ENCODE measurements at places on chromosomes 13 and 19.

DNA sequence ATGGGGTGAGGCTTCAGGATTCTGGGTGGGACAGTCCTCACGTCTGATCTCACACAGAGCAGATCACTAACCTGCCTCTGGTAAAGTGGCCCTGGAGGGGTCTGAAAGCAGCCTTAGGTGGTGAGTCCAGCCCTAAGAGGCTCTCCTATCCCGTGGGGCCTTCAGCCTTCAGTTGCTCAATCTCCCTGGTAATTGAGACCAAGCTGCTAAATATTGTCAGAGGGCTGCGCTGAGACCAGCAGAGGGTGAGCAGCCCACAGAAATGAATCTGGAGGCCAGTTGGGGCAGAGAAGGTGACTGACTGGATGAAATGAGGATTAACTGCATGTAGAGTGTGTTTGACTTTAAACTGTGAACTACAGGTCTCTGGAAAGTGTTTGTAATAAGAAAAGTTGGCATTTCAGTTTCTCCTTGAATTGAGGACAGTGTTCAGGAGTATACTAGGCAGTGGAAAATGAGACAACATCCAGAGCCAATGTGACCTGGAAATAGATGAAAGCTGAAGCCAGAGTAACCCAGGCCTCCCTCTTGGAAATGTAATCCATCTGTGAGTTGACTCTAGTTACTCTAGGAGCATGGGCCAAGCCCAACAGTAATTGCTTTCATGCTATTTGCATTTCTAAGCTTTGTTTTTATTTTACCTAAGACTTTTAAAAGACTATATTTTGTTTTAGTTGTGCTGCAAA is 14.3 kb upstream of the HSPH1 start:
- DNase-seq: no peak

DNA sequence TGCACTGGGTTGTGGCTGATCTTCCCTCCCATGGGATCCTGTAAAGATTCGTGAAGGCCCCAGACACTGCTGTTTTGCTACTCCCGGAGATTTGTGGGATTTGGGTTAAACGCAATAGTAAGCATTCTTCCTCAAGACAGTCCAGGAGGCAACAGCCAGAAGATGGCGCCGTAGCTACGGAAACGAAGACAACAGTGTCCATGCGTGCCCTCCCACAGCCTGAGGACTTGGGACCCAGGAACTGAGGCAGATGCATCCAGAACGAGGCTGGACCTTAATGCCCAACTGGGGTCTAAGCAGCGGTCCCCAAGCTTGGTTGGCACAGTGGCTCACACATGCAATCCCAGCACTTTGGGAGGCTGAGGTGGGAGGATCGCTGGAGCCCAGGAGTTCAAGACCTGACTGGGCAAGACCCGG is 57.6 kb upstream of the ZNF507 start:
- DNase-seq: peak; percentile 11

DNA sequence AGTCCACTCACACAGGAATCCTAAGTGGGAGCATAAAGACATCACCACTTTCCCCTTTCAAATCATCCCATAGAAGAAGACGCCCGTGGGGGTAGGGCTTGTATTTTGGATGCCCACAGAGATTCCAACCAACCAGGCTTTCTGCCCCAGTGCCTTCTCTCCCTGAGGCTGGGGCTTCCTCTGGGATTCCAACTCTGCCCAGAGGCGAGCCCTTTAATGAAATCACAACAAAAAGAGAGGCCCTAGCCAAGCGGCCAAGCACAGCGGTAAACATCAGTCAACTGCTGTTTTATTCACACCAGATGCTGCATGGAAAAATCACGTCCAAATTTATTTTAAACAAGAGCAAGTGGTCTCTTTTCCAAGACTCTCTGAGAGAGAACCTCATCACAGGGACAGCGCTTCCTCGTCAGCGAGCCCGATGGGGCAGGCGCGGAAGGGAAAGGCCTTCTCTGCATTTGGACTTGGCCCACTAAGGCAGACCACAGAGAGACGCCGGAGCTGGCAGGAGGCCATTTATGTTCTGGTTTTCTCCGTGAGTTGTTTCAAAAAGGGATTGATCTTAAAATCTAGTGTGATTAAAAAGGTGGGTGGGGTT is 31.5 kb downstream of the ADPRHL1 start:
- no peak for DNase-seq

DNA sequence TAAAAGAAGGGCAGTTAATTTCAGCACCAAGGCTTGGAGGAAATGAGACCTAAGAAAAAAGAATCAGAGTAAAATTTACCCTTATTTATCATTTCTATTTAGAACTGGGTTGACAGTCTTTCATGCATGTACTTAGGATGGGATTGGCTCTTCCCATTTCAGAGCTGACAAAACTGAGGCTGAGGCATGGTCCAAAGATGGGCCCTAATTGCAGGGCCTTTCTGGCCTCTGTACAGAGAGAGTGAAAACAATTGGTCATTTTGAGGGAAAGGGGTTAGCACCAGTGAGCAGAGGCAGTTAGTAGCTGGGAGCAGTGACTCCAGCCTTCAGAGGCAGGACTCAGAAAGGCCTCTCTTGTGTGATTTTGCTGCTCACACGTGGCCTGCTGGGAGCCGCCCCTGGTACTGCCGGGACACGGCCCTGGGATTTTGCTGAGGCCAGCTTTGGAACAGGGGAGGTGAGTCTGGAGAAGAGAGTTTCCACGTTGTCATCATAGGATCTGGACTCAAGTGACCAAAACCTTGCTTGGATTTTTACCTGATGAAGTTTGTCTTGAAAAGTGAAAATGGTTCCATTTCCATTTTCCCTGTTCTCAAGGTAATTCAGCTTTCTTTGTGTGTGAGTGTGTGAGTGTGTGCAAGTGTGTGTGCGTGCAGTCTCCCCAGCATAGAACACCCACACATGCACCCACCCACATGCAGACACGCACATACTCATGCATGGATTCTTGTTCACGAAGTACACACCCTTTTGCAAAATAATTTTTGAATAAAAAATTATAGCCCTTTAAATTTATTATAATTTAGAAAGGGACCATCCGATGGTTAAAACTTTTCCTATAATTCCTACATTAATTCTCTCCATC is at the start of gene ZNF536:
Gene ZNF536, plus strand, starts transcription at position 425 of the 865 bp plus-strand sequence. CDS start 71,179 bp downstream, outside the sequence.
- no peak for DNase-seq

- no peak for DNase-seq
Observed at GRCh38 chr19:16520074-16520973, 21.9 kb downstream of the CHERP start.

Data from thoracic aorta (tissue), 2 donors.